ENCODE measurements at places on chromosomes 11 and 22.

GRCh38 chr11:92838759-92839310 is 130.6 kb upstream of the MTNR1B start:
- no peak for DNase-seq

DNA sequence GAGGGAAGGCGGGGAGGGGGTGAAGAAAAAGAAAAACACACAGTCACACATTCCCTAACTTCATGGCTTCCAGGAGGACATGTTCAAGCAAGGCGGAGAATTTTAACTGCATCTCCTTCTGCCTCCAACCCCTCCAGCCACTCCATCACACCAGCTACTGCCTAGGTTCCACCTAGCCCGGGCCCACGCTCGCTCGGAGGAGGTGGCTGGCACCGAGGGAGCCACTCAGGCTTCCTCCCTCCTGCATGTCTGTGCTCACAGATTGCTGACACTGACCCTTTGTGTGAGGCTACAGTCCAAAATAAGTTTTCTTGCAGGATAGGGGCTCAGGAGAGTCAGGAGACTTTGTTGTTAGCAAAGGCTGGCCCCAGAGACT is 9.4 kb upstream of the OPCML start:
- no peak for DNase-seq

DNA sequence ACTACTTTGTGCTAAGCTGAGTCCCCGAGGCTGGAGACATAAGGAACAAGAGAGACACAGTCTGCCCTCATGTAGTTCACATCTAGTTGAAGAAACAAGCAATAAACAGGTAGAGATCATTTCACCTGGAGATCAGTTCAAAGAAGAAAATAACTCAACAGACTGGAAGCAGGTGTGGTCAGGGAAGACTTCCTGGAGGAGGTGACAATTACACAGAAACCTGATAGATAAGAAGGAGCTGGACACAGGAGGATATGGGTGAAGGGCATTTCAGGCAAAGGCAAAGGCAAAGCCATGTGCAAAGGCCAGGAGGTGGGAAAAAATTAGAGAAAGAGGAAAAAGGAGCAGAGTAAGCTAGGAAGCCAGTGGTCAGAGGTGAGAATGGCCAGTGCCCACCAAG is 115.6 kb downstream of the MN1 start:
- no peak for DNase-seq

- no peak for DNase-seq
These were observed 128.3 kb upstream of the CSNK2A3 start for GRCh38 chr11:11481371-11481770.

DNA sequence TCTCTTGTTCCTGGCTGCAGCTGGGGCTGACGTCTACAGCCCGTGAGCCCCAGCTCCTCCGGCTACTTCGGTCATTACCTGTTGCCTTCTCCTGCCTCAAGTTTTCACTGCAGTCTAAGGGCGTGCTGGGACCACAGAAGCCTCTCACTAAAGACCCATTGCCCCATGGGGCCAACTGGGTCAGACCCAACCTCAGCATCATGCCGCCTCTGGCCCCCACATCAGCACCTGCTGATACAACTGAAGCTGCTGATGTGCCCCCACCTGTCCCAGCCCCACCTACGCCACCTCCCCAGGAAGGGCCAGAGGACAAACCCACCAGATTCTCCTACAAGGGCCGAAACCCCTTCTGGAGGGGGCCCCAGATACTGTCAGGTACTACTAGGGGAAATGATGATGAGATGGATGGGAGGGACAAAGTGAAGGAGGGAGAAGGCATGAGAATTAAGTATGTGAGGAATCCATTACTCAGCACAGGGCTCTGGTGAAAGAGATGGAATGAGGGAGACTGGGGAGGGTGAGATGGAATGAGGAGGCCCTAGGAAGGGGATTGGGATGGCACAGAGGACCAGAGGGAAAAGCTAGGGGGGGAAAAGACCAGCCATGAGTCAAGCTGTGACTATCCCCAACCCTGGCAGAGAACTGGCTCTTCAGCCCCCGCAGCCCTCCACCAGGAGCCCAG is 5.1 kb downstream of the C11orf42 start:
- no peak for DNase-seq

GRCh38 chr11:130411223-130411622 is 17.2 kb downstream of the ADAMTS8 start:
- no peak for DNase-seq

- no peak for DNase-seq
These were observed 118.3 kb upstream of the NAV2 start for GRCh38 chr11:19594326-19594725.
